ENCODE measurements at places on chromosomes 11 and 22. TPM values are rescaled to one million over a fixed set of nuclear protein-coding genes. Genes with fewer than 3 reads are reported as not detected.

The GAB2 gene
- total RNA-seq = 6.1 TPM

The TTLL1 gene
- 9.9 TPM for total RNA-seq

The ZBTB3 gene
- 12.3 TPM for total RNA-seq

The MTNR1B gene
- total RNA-seq = not detected

The ANO5 gene
- total RNA-seq = not detected

The GGT1 gene
- 0.39 TPM for total RNA-seq

The TBX1 gene
- total RNA-seq = not detected

The CELSR1 gene
- total RNA-seq = 1.1 TPM

The PLEKHA7 gene
- 0.20 TPM for total RNA-seq

The DBX1 gene
- not detected for total RNA-seq

The DNAJB7 gene
- total RNA-seq = not detected

The RIMBP3B gene
- under 0.01 TPM for total RNA-seq

The APLNR gene
- total RNA-seq = not detected

The MUC5AC gene
- total RNA-seq = not detected

The RRP8 gene
- 9.2 TPM for total RNA-seq

The TRIM49B gene
- total RNA-seq = not detected

The WNT11 gene
- total RNA-seq = 1.1 TPM

The CTNND1 gene
- 81.6 TPM for total RNA-seq

The KAT5 gene
- total RNA-seq = 44.5 TPM

The OR8D4 gene
- 0.37 TPM for total RNA-seq

The SNX32 gene
- 1.2 TPM for total RNA-seq

The OR8B3 gene
- not detected for total RNA-seq

The HSD17B12 gene
- 128 TPM for total RNA-seq

The APOBEC3H gene
- total RNA-seq = 0.59 TPM

The JOSD1 gene
- 42.3 TPM for total RNA-seq

The UBQLN3 gene
- not detected for total RNA-seq

The ADM2 gene
- total RNA-seq = 0.39 TPM

The KCNQ1OT1 gene
- 4.7 TPM for total RNA-seq

The MRGPRX3 gene
- not detected for total RNA-seq

The PHOX2A gene
- total RNA-seq = not detected

The PIWIL4 gene
- 1.8 TPM for total RNA-seq

The RASSF10 gene
- not detected for total RNA-seq
